ENCODE measurements at places on chromosomes 1 and 21. TPM values are rescaled to one million over a fixed set of nuclear protein-coding genes. Genes with fewer than 3 reads are reported as not detected.

GRCh38 chr1:30718636-30719405, 4.6 kb downstream of the MATN1 start:
- peaks cover 5% of the 10 kb centered on the region for H3K4me1 ChIP-seq
- no peaks in the 10 kb centered on the region for H3K36me3 ChIP-seq
- no peaks in the 10 kb centered on the region for H3K27me3 ChIP-seq
- DNase-seq: peak; percentile 96
- H3K4me3 ChIP-seq: peak overlapping the region; percentile 64

Gene STIL
- total RNA-seq: 39.3 TPM

DNA sequence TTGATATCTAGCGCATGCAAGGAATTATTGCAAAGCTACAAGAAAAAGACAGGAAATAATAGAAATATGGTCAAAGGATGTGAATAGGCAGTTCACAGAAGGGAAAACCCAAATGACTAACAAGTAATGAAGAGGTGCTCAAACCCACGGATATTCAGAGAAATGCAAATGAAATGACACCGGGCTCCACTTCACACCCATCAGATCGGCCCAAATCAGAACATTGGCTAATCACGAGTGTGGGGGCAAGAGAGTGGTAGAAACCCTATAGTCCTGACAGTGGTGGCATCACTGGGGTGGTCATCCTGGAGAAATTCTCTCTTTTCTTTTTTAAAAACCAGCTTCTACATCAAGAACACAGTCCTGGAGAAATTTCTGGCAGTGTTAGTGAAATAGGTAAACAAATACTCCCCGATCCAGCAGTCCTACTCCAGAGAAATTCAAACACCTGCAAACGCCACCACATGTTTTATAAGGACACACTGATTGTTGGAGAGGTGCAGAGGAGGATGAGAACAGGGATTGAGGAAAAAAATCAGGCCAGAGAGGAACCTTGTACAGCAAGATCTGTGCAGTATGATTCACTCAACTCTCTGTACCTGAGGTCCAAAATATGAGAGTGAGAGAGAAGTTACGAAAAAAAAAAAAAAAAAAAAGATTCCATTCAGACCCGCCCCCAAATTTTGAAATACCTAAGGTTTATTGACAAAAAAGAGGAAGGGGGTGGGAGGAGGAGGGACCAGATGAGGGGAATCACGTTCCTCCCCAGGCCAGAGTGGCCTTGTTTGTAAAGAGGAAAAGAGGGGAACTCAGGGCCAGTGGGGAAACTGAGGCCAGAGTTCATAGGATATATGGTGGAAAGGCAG, 9.2 kb upstream of the TNFRSF1B start:
- H3K4me3 ChIP-seq: no peak overlapping the region
- no peak for DNase-seq
- H3K36me3 ChIP-seq: no peaks in the 10 kb centered on the region

DNA sequence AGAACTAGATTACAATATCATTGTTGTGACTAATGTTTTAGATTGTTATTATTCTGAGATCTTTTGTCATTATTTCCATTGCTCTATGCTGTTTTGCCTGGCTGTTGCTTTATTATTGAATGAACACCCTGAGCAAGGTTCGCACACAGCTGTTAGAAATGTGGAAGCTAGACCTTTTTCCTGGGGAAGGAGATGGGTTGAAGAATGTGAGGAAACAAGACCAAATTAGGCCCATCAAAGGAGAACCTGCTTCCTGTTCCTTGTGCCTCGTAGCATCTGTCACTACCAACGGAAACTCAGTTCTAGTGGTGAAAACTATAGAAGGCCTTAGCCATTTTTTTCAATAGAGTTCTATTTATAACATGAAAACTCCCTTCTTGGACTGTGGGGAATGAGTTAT, 68.7 kb downstream of the RGL1 start:
- H3K27ac ChIP-seq: peak overlapping the region; percentile 78
- DNase-seq: no peak
- no peaks in the 10 kb centered on the region for H3K27me3 ChIP-seq
- H3K4me3 ChIP-seq: no peak overlapping the region
- H3K36me3 ChIP-seq: peaks cover 28% of the 10 kb centered on the region
- peaks cover 88% of the 10 kb centered on the region for H3K4me1 ChIP-seq

Gene CRP
- not detected for total RNA-seq

GRCh38 chr1:216919060-216919970, 196.1 kb upstream of the ESRRG start:
- peaks cover 9% of the 10 kb centered on the region for H3K27me3 ChIP-seq
- H3K27ac ChIP-seq: no peak overlapping the region
- H3K4me1 ChIP-seq: no peaks in the 10 kb centered on the region
- no peaks in the 10 kb centered on the region for H3K36me3 ChIP-seq
- H3K4me3 ChIP-seq: no peak overlapping the region

Measured in A673 (cell line).